ENCODE measurements at places on chromosomes 12 and 14.

DNA sequence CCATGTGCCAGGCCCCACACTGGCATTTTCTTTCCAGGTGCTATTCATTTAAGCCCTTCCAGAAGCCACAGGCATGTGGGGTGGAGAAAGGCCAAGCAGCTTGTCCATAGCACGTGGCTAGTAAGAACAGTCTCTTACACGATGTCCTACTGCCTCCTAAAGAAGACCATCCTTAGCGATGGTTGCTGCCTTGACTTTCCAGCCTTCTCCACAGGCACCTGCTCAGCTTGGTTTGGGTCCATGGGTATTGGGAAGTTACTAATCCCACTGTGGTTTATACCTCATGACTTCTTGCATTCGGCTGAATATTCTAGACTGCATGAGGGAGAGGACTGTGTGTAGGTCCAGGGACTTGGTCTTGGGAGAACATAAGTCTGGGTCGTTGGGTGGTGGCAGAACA, 49.2 kb downstream of the NINJ2 start:
- DNase-seq: no peak

DNA sequence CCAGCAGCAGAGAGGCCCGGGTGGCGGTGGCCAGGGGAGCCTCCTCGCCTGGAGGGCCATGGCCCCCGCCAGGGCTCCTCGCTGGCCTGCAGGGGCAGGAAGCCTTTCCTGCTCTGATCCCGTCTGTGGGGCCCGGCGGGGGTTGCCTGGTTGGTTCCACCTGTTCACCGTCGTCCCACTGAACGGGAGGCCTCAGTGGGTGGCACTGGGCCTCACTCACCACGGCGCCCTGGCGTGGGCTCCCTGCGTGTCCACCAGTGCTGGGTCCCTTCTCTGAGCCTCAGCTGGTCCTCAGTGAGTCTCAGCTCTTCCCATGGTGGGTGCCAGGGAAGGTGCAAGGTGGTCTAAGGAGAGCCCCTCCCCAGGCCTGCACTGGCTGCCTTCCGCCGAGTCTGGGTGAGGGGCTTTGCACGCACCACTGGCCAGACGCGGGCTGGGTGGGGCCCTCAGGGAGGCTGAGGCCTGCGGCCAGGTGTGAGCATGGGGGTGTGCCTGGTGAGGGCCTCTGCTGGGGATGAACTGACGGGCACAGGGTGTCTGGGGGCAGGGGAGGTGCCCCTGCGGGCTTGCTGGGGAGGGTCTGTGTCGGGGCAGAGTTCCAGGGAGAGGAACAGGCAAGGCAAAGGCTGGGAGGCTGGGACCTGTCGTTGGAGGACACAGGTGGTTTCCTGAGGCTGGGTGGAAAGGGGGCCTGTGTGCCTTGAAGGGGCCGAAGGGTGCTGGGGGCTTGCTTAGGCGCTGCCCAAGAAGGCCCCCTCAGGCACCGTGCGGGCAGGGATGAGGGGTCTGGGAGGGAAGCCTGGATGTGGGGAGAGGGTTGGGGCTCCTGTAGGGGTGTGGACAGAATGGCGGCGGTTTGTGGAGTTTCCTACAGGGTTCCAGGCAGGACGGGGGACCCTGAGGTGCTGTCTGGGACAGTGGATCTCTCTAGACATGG, 339.8 kb downstream of the TMEM121 start:
- DNase-seq: peak; percentile 12

DNA sequence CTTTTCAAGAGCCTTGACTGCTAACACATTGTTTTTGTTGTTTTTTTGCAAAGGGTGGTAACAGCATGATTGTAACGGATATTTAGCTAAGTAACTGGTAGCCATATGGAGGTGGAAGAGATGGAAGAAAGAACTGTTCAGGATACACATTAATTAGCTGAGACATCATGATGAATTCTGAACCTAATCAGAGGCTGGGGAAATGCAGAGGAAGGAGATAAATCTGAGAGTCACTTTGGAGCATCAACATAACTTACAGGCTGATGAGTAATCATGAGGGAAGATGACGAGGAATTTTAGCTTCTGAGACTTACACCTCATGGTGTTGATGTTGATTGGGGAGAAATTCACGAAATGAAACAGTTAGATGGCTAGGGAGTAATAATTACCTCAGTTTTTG, 62.3 kb downstream of the NIN start:
- no peak for DNase-seq

- DNase-seq: no peak
These were observed 22.5 kb upstream of the YAF2 start for GRCh38 chr12:42260518-42260917.

DNA sequence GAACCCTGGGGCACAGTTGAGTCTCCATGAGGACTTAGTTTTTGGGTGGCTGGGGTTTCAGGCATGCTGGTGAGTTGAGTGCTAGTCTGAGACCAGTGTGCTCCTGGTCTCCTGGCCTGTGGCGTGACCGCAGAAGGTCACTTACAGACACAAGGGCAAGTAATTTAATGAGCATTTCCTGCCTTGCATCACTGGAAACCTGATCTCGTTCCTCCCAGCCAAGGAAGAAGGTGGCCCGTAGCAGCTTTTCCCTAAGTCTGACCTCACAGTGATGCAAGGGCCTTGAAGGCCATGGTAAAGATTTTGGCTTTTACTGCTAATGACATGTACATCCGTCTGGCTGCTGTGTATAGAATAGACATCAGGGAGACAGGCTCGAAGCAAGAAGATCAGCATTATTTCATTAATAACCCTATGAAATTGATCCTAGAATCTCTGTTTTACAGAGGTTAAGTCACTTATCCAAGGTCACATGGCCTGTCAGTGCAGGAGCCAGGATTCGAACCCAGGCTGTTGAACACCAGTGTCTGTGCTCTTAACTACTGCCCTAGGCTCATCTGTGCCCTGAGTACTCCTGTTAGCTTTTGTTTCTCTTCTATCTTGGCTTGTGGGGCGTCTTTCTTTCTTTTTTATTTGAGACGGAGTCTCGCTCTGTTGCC, 4.6 kb downstream of the TMEM120B start:
- no peak for DNase-seq

DNA sequence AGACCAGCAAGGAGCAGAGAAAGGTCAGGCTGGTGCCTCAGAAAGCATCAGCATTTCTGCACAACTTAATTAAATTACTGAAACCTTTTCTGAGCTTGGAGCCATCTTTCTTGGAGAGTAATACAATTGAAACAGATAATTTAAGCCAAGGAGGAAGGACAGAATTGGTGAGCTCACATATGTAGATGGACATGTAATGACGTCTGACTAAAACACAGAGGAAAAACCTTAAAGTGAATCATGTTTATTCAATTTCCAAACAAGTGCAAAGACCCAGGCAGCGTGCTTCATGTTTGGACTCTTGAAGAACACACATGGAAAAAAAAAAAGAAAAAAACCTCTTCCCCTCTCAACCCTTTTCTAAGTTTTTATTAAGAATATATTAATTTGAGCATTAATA, 19.0 kb downstream of the SUSD6 start:
- no peak for DNase-seq

GRCh38 chr14:66131111-66131510, 355.1 kb upstream of the CCDC196 start:
- DNase-seq: no peak
